ENCODE measurements at places on chromosomes 1 and 21.

DNA sequence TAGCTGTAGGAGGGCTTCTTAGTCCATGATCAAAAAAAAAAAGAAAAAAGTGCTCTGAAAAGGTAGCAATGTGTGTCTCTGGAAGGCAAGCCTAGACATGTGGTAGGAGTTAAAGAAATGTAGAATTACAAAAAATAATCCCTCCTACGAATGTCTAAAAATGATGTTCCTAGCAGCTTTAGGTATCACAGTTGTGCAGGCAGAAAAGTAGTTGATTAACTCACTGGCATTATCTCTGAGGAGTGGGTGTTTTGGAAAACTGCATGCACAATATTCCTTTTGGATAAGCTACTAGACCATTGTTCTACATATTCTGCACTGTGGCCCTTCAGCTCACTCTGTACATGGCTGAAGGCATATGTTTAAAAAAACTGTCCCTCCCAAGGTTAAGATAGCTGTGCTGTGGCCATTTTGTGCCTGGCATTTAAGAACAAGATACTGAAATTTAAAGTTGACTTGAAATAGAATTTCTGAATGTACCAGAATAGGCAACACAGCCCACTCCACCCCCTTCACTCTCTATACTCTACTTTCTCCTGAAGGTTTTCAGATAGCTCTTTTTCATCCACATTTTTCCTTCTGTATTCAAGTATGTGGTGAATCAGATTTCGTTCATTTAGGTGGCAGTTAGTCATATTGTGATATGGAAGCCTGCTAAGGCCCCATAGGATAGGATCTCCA, 463.9 kb upstream of the LRRC7 start:
- DNase-seq = no peak

DNA sequence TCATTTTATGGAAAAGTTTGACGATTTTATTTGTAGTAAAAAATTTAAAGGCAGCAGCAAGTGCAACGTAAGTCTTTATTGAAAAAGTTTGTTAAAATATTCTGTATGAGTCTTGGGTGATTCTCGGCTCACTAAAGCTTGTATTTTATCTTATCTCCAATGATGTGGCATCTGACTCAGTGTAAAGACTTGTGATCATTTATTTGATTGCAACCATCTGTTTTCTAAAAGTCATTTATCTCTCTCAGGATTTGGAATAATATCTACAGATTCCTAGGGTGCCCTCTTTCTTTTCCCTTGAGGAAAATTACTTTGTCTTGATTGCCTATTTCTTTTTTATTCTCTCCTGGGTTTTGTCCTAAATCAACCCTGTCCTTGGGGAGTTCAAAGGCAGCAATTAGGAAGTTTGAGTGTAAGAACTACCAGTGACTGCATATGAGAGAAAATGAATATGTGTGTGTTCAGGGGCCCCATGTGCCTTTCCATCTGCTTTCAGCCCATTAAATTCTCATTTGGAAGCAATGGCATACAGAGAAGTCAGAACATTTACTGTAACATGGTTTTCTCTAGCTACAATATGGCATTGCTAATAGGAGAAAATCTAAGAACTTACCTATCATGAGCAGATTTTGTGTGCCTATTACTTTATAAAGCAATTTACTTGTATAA, 575.0 kb upstream of the CHRM3 start:
- no peak for DNase-seq

DNA sequence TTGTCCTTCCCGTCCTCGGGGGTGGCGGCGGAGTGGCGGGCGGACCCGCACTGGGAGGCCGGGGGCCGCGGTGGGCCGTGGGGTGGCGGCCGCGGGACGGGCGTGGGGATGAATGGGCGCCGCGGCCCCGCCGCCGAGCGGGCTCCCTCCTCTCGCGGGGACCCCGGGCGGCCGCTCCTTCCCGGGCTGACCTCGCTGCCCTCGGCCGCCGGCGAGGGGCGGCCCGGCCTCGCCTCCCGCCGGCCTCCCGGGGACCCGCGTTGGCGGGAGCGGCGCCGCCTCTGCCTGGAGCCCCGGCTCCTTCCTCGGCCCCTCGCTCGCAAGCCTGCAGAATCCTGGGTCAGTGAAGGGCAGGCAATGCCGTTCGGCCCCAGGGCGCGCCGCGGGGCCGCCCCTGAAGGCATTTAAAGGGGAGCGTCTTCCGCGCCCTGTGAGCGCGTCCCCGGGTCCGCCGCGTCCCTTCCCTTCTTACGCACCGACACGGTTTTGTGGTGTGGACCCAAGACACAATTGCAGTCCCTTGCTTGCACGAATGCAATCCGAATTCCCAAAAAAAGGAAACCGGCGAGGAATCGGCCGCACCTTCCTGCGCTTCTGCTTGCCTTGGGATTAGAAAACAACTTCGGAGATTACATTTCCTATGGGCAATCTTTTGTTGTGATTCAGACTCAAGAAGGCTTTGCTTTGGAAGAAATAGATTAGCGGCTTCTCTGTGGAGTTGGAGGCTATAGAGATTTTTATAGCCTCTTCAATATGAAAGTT, 776 bp downstream of the ITSN1 start:
- DNase-seq = no peak

GRCh38 chr1:228812961-228813360, 77.7 kb downstream of the RHOU start:
- no peak for DNase-seq

- DNase-seq = no peak
These were observed 47.1 kb downstream of the PHACTR4 start for GRCh38 chr1:28416509-28417194.

DNA sequence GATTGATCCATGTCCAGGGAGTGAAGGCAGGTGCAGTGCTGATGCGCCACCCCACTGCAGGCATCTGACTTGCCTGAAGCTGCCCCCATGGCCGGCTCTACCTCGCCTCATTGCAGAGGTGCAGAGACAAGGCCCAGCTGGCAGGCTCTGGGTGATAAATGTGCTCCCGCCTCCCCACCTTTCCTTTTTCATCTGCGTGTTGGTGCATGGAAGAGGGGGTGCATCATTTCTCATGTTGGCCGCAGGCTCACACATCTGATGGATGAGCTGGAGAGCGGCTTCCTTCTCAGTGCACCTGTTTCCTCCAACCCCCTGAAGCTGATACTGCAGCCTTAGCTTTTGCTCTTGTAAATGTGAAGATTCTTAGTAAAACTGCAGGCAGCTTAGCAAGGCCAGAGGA, 306.0 kb upstream of the KAZN start:
- DNase-seq = no peak

DNA sequence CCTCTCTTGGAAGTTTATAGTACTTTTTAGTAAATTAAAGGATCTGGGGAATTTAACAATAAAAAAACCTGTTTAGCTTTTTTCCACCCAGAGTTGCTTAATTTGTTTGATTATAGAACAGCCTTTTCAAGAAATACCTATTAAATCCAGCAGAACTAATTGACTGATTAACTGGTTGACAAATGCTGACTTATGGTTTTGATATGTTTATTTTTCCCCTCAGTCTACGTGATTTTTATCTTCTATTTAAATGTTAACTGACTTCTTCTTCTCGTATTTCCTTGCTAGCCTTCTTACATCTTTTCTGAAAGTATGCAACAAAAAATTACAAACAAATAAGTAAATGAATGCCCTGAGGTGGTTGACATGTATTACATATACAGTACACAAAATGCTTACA, 302.9 kb upstream of the SPAG17 start:
- DNase-seq = no peak

DNA sequence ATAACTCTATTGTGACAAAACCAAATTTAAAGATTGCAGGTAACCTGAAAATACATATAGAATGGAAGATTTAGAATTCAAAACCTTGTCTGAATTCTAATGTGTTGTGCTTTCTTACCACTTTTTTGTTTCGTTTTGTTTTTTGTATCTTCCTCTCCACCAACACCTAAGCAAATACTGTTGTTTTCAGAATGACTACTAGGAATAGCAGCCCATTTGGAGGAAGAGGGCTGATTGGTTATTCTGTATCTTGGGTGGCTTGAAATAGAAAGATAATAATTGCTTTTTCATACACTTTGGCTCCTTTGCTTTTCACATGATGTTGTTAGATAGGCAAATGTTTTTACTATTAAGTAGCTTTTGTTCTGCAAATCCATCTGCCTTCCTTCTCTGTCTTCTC, 61.0 kb upstream of the LRRC7 start:
- DNase-seq = no peak

GRCh38 chr1:53180226-53180625, 16.4 kb upstream of the CPT2 start:
- DNase-seq = no peak

DNA sequence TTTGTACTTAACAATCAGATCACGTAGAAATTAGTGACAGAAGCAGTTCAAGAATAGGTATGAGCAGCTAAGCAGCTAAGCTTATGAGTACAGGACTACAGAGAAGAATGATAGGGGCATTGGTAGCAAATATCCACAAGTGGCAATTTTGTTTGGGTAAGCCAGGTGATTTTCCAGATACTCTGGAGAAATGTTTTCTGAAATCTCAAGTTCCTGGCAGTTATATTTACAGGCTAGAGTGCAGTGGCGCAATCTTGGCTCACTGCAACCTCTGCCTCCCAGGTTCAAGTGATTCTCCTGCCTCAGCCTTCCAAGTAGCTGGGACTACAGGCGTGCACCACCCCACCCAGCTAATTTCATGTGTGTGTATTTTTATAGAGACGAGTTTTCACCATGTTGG, 55.1 kb downstream of the ARID4B start:
- no peak for DNase-seq

- DNase-seq = no peak
These were observed 52.1 kb upstream of the PRMT6 start for GRCh38 chr1:107004421-107004820.

DNA sequence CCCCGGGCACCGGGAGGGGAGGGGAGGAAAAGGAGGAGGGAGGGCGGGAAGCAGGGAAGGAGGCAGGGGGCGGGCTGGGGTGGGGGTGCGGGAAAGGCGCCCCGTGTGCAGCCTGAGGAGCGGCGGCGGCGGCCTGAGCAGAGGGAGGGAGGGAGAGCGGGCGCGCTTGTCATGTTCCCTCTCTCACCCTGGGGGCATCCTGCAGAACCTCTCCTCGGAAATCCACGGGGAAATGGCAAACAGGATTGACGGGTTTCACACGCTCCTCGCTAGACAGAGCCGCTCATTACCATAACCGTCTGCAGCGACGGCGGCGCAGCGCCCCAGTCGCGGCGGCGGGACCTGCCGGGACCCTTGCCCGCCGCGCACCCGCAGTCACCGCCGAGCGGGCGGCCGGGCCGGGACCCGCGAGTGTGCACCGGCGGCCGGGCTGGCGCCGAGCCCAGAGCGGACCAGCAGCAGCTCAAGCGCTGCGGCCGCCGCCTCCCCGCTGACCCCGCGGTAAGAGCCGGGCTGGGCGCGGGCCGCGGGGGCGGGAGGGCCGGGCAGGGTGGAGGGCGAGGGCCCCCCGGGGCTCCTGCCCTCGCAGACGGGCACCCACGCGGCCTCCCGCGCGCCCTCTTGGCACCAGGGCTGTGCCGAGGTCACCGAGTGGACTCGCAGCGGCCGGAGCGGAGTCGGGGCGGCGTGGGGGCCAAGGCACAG, at the start of gene SERTAD4:
Gene SERTAD4 (plus strand): TSS at position 286 of the 705 bp plus-strand sequence. CDS start 5,165 bp downstream, outside the sequence.
- peak; percentile 70 for DNase-seq

GRCh38 chr1:155185783-155186066, 12.1 kb downstream of the TRIM46 start:
- DNase-seq = no peak

DNA sequence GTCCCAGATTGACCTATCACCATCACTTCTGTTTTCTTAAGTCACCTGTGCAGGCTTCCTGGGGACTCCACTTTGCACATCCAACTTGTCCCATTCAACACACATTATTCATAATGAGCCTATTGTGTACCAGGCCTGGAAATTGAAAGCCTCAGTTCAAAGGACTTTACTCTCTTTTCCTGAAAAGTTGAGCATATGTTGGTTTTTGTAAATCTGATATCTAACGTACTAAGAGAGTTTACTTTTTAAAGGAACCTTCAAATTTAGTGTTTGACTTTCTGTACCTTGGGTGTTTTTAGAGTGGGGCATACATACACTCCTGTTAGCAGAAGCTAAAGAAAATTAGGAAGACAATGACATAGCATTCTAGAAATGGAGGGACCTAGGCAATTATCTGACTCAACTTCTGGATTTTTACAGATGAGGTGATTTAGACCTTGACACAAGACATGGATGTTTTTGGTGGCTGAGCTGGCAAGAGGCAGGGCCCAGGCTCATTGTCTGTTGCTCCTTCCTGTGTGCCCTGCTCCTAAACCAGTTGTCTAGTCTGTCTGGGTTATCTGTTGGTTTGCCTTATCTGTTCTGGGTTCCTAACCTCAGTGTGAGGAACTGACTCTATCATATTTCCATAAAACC, 336.5 kb downstream of the RPS6KC1 start:
- DNase-seq = no peak

DNA sequence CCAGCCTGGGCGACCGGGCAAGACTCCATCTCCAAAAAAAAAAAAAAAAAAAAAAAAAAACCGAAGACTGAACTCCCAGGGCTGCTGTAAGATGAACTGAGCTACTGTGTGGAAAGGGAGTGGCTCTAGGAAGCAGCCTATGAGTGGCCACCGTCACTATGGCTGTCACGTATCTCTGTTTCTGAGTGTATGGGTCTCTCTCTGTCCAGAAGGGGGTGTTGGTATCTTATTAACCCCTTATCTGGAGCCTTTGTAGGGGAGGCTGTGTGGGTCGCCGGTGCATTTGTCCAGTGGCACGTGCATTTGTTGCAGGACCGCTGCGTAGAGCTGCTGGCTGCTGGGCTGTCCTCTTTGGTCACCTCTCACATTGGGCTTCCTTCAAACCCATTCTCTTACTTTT, 326.6 kb downstream of the CAMTA1 start:
- DNase-seq = no peak

DNA sequence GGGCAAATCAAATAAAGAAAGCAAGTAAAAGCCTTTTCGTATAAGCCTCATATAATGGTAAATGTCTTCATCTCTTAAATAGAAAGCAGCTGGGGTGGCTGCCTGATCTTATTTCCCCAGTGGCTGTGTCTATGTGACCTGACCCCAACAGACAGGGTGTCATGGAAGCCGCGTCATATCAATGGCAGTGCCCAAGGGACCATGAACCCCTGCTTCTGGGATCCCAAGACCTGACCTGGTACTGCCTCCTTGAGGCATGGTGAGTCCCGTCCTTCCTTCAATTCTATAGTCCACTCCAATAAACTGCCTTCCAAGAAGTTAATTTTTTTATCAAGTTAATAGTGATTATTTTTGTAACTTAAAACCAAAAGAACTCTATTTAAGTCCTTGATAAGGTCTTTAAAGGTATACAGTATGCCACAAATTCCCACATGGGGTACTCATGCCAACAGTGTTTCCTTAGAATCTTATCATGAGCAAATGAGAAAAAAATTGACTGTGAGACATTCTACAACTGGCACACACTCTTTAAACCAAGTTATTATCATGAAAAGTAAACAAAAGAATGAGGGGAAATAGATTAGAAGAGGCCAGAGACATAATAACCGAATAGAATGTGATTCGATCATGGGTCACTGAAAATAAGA, 104.6 kb downstream of the ADSS2 start:
- no peak for DNase-seq

Data from COR-L47 (cell line).